Left lung (tissue), 14 donors: ENCODE measurements at places on chromosomes 6 and 20. TPM values are rescaled to one million over a fixed set of nuclear protein-coding genes. Genes with fewer than 3 reads are reported as not detected.

DNA sequence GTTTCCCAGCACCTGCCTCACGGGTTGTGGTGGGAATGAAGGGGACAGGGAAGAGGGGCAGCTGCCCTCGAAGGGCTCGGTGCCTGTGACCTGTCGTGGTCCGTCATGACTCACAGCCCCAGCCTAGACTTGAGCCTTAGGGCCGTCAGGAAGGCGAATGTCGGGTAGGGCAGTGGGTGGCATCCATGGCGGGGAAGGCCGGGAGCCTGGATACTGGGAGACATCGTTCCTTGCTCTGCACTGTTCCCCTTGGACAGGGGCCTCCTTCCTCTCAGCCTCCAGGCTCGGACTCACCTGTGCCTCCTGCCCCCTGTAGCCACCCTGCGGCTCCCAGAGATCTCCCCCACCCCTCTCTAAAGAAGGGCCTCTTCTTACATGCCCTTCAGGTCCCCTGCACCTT is 52.2 kb upstream of the APCDD1L start:
- DNase-seq, result no peak

DNA sequence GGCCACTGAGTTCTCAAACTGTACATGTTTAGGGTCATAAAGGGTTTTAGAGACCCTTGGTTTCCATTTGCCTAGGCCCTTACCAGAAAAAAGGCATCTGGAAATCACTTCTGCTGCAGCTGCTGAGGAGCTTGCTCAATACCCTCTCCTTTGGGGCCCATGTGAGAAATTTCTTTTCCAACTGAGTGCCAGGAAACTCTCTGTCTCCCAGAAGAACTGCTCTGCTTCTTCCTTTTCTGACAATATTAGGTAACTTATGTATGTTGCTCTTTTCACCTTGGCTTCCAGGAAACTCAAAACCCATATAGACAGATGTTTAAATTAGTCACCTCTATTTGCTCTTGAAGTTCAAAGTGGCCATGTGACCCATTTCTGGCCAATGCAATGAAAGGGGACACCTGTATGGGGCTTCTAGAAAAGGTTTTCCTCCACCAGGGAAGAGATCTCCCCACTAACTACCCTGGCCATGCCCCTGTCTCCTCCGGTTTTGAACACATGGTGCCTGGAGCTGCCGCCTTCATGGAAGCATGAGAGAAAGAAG is 121.6 kb downstream of the PREX1 start:
- DNase-seq, result no peak

GRCh38 chr6:116316772-116317467 is 37.2 kb upstream of the TSPYL1 start:
- no peak for DNase-seq

GRCh38 chr6:90098001-90098531 is 198.6 kb downstream of the BACH2 start:
- DNase-seq, result peak; percentile 78

GRCh38 chr6:56235245-56235644 is 12.1 kb downstream of the COL21A1 start:
- DNase-seq, result no peak

The SCAND1 gene
- 22.2 TPM for polyA plus RNA-seq

The BACH2 gene
- 7.3 TPM for polyA plus RNA-seq
